ENCODE measurements at places on chromosomes 1 and 21. TPM values are rescaled to one million over a fixed set of nuclear protein-coding genes. Genes with fewer than 3 reads are reported as not detected.

The ATP13A2 gene
- total RNA-seq, result 68.8 TPM

The FALEC gene
- total RNA-seq, result not detected

The OR2L13 gene
- not detected for total RNA-seq

The OR10R2 gene
- total RNA-seq, result not detected

The GFI1 gene
- total RNA-seq, result not detected

The KIFAP3 gene
- 17.9 TPM for total RNA-seq

The GUCA2A gene
- not detected for total RNA-seq

The TTLL7 gene
- total RNA-seq, result 0.43 TPM

The ACTL8 gene
- not detected for total RNA-seq

The TMPRSS2 gene
- total RNA-seq, result 5.1 TPM

The HFM1 gene
- total RNA-seq, result not detected

The OTUD3 gene
- 3.8 TPM for total RNA-seq

The SRSF10 gene
- 33.7 TPM for total RNA-seq

The TEX38 gene
- not detected for total RNA-seq

The THEM5 gene
- total RNA-seq, result not detected

The MACF1 gene
- total RNA-seq, result 142 TPM

The CDC7 gene
- 0.72 TPM for total RNA-seq

The ALX3 gene
- not detected for total RNA-seq

The KCNJ9 gene
- 0.21 TPM for total RNA-seq

The NOTCH2NLA gene
- total RNA-seq, result 51.2 TPM

The C1orf167 gene
- total RNA-seq, result not detected

The CNTN2 gene
- under 0.01 TPM for total RNA-seq

The LCE3E gene
- 0.48 TPM for total RNA-seq

The MFAP2 gene
- 22.4 TPM for total RNA-seq

The PIGR gene
- total RNA-seq, result not detected

The BLACAT1 gene
- total RNA-seq, result 0.24 TPM

The MDM4 gene
- total RNA-seq, result 14.9 TPM

The KCNE2 gene
- not detected for total RNA-seq

The TCP10L gene
- 1.5 TPM for total RNA-seq

The AZIN2 gene
- total RNA-seq, result 4.3 TPM

The C4BPB gene
- not detected for total RNA-seq

The VWA1 gene
- total RNA-seq, result 13.0 TPM

The TNFAIP8L2 gene
- total RNA-seq, result not detected

The SFN gene
- total RNA-seq, result 1,068 TPM

The OR2T2 gene
- total RNA-seq, result not detected

The NBPF6 gene
- total RNA-seq, result not detected

The TMEM51 gene
- 26.0 TPM for total RNA-seq

The STPG1 gene
- 5.3 TPM for total RNA-seq

The YIPF1 gene
- total RNA-seq, result 16.4 TPM

The WNT3A gene
- not detected for total RNA-seq

The GJA4 gene
- 0.48 TPM for total RNA-seq

The ACKR1 gene
- total RNA-seq, result not detected

The PKP1 gene
- 263 TPM for total RNA-seq

The SSX2IP gene
- total RNA-seq, result 10.1 TPM

The F11R gene
- total RNA-seq, result 410 TPM

The FCER1G gene
- total RNA-seq, result not detected

The OR2G6 gene
- total RNA-seq, result not detected

All from tracheal epithelial cell (primary cell).